ENCODE measurements at places on chromosomes 2 and 18.

DNA sequence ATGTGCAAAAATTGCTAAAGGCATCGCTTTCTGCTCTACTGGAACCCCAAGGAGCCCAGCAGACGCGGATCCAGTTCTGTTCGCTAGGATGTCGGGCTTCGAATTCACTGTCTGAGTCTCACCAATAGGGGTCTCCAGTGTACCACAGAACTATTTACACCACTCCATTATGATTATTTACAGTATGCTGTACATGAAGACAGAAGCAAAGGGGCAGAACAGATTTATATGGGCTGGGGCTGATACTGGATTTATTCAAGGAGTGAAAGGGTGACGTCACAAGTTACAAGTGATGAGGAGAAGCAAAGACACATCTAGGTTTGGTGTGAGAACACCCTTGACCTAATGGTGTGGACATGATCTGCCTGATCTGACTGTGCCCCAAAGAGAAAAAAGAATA is 185.3 kb upstream of the ATP5MC3 start:
- no peak for DNase-seq

DNA sequence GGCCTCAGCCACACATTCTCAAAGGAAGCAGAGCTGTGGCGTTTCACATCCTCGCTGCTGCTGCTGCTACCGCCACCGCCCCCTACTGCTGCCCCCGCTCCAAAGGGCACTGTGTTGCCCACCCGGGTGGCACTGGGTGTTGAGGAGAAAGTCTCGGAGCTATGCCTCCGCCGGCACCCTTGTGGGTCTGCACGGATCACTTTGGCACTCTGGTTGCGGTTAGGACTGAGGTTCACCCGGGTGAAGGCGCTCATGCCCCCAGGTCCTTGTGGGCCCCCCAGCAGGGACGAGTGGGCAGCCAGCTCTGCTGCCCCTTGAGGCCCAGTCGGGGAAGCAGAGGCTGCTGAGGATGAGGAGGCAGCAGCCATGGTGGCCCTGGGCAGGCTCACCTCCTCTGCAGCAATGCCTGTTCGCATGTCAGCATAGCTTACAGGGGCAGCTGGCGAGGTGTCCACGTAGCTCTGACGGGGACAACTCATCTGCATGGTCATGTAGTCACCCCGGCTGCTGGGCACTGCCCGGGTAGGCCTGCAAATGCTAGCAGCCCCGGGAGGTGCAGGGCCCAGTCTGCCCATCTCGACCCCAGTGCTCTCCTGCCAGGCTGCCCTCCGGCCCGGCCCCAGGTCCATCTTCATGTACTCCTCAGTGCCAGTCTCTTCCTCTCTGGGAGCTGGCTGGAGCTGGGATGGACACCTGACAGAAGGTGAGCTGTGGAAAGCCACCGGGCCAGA is 4.2 kb downstream of the IRS1 start:
- no peak for DNase-seq

GRCh38 chr2:28810384-28811285 is at the start of gene SPDYA:
Gene SPDYA (plus strand): TSS chr2:28810834. CDS start chr2:28816015, 5,181 bp downstream.
- DNase-seq = peak; percentile 73

DNA sequence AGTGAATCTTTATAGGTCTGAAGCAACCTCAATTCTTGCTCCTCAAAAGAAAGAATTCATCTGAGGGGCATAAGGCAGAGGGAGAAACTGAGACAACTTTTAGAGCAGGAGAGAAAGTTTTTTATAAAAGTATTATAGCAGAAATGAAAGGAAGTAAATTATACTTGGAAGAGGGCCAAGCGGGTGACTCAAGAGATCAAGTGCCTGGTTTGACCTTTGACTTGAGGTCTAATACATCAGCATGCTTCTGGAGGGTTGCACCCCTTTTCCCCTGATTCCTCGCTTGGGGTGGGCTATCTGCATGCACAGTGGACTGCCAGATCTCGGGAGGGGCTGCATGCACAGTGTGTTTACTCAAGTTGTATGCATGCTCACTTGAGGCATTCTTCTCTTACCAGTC is 268.5 kb upstream of the LRATD1 start:
- DNase-seq = no peak

GRCh38 chr2:176283291-176284068 is 14.2 kb downstream of the MTX2 start:
- no peak for DNase-seq

DNA sequence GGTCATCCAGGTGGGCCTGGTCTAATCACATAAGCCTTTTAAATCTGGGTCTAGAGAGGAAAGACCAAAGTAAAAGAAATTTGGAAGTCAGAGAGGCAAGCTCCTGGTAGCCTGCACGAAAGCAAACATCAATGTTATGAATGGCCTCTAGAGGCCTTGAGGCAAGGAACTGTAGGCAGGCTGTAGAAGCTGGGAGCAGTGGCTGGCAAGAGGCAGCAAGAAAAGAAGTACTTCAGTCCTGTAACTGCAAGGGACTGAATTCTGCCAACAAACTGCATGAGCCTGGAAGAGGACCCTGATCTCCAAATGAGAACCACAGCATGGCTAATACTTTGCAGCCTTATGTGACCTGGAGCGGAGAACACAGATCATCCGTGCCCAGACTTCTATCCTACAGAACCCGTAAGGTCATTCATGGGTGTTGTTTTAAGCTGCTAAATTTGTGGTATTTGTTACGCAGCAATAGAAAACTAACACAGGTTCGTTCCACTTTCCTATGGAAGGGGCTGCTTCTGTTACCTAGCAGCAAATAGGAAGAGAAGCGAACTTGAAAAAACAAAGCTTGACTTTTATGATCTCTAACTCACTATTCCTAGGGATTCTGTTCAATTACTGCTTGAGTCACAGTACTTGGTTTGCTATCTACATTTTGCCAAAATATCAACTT is 1.2 kb downstream of the IMMT start:
- no peak for DNase-seq

DNA sequence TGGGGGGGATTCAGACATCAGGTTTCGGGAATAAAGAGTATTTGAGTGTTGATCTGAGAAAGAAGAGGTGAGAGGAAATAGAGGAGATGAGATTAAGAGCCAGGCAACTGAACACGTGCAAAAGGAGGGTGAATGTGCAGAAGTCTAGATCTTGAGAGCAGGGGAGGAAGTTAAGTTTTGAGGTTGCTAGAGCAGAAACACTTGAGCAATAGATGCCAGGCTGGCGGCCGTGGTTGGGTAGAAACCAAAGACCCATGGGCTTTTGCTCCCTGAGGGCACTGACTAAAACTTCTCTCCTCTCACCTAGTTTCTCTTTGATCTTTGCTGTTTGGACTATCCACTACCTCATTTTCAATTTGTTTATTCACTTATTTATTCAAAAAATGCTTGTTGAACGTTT is 116.0 kb downstream of the CDC42EP3 start:
- DNase-seq = no peak

DNA sequence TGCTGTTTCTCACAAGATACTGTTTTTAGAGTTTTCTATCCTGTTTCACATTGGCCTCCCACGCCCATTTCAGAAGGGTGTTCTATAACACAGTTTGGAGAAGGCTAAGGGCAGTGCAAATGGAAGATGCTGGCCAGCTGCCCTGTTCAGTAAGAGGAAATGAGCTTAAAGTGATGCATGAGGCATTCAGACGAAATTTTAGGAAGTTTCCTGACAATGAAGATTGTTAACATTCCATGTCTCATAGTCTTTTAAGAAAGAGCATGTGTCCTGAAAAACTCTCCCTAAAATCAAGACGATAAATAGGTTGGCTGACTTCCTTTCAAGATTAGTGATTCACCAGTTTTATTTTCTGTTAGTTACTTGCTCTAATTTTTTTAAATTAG is 484.2 kb upstream of the NRP2 start:
- DNase-seq = no peak

DNA sequence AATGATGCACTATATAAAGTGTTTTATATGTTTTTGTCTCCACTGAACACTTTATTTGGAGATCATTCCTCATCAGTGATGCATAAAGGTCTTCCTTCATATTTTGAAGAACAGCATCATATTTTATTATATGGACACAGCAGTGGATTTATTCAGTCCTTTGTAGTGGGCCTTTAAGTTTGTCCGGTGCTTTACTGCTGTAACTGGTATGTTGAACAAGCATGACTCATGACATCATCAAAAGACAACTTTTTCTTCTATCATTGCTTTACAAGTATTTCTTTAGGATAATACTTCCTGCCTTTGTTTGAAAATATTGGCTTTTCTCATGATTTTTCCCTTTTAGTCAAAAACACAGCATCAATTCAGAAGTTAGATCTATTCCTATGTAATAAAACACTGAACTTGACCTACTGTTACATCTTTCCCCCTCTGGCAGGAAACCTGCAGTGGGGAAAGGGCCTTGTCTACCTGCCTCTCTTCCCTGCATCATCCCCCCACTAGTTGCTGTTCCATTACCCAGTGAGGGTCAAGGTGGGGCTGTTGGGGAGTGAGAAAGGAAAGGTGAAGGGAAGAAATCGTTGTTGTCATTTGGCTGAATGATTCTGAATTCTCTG is 241.2 kb downstream of the CYP26B1 start:
- no peak for DNase-seq

DNA sequence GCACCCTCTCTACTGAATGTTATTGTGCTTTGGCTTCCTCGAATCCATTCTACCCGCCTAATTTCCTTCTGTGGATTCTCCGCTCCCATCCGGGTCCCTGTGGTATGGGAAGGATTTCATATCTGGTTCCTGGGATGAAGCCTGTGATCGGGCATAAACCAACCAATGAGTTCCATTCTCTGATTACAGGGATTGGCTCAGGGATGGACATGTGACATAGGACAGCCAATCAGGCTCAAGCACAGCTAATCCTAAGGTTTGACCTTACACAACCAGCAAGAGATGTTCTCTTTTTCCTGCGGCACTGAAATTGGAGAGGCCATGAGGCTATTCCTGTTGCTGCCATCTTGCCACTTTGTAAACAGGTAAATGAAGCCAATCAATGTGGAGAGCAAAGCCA is 168.1 kb upstream of the SMAD2 start:
- no peak for DNase-seq

DNA sequence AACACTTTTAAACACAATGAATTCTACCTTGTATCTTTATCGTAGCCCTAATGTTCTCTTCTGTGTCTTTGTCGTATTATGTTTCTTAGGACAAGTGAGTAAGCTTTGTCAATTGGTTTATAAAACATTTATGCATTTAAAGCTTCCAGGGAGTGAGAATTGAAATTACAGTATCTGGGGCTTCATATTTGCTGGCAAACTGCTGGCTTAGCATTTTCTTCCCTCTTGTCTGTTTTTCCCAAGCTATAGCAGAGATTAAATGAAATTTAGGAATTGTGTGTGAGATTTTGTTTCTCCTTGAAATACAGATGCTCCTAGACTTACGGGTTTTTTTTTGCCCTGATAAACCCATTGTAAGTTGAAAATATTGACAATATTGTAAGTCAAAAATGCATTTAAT is 73.3 kb downstream of the FMNL2 start:
- no peak for DNase-seq

DNA sequence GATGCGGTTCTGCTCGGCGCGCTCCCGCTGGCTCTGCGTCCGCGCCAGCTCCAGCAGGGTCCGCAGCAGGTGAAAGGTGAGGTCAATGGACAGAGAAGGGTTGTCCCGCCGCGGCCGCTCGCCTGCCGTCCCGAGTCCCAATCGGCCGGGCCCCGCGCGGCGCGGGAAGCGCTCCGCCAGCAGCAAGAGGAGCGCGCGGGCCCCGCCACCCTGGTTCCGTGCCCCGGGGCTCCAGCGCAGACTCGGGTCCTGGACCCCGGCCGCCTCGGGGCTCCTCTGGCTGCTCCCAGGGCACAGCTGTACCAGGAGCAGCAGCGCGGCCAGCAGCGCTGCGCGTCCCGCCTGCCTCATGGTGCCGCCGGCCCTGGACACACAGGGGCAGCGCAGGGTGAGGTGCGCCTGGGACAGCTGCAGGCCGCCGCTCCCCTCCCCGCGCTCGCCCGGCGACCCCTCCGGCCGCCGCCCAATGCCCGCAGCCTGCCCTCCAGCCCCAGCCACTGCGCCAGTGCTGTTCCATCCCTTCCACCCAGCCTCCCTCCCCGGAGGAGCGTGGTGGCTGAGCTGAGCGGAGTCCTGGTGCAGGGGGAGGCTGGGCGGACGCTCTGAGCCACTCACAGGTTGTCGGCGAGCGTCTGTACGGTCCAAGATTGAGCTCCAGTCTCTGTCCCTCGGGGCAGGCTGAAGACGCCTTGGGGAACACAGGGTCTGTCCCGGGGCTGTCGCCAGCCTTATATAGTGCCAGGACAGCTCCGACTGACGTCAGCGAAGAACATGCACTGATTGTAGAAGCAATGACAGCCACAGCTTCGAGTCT is 493 bp downstream of the UCN start:
- no peak for DNase-seq

GRCh38 chr2:174054926-174055325 is 89.8 kb upstream of the SP3 start:
- no peak for DNase-seq
